Activated CD4-positive, alpha-beta T cell treated with anti-CD3 and anti-CD28 coated beads, Interleukin-2, amount 10 ng/mL, durations not matched to agents 7 days and 5 days (primary cell): ENCODE measurements at places on chromosomes 2 and 18.

GRCh38 chr18:70373042-70373519 lies 84.2 kb downstream of the SOCS6 start:
- DNase-seq, result no peak

DNA sequence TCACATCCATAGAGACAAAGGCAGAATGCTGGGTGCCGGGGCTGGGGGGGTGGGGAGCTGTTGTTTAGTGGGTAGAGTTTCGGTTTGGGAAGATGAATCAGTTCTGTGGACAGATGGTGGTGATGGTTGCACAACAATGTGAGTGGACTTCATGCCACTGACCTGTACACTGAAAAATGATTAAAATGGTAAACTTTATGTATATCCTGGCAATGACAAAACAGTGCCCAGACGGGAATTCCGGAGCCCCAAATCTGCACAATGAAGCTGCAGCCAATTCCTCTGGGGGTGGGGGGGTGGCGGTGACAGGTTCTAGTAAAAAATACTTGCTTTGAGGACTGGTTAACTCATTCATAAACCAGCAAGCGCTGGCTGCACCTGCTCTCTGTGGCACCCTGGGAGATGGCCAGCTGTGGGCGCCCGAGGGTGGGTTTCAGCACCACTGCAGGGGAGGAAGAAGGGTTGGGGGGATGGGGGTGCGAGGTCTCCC lies 81.8 kb upstream of the HPCAL1 start:
- no peak for DNase-seq

- DNase-seq, result no peak
Measured at GRCh38 chr2:170817093-170818035, 677 bp downstream of the GAD1 start.

DNA sequence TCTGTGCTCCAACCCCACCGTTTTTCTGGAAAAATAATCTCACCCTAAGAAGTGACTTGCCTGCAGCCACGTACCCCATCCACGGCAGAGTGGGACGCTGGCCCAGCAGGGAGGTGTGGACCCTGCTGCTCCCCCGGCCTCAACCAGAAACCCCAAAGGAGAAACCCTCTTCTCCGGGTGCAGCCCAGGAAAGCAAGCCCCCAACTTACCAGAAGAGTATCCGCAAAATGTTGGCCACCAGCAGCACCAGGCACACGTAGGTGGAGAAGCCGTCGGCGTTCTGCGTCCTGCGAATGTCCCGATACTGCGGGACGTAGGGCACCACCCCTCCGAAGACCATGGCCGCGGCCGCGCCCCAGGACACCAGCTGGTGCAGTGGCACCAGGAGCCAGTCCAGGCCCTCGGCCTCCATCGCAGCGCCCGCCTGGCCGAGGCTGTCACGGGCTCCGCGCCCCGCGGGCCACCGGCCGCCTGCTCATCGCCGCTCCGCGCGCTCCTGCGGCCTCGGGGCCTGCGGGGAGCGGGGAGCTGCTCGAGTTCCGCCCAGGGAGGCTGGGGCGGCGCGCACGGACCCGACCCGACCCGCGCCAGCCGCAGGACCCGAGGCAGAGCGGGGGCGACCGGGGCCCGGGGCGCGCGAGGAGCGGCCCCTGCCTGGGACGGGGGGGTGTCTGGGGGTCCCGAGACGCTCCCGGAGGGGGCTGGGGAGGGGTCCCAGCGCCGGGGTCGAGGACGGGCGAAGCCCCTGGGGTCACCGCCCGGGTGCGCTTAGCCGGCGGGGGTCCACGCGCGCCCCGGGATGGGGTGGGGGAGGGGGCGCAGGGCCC lies 725 bp downstream of the SLC66A2 start:
- peak; percentile 26 for DNase-seq

GRCh38 chr2:227482638-227483340 lies 10.8 kb downstream of the AGFG1 start:
- DNase-seq, result no peak

DNA sequence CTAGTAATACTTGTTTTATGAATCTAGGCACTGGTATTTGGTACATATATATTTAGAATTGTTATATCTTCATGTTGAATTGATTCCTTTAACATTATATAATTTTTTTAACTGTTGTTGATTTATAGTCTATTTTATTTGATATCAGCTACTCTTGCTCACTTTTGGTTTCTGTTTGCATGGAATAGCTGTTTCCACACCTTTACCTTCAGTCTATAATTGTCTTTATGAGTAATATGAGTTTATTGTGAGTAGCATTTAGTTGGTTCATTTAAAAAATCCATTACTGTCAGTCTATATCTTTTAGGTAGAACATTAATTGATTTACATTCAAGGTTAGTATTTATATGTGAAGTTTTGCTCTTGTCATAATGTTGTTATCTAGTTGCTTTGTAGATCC lies 58.6 kb downstream of the SMCHD1 start:
- no peak for DNase-seq

DNA sequence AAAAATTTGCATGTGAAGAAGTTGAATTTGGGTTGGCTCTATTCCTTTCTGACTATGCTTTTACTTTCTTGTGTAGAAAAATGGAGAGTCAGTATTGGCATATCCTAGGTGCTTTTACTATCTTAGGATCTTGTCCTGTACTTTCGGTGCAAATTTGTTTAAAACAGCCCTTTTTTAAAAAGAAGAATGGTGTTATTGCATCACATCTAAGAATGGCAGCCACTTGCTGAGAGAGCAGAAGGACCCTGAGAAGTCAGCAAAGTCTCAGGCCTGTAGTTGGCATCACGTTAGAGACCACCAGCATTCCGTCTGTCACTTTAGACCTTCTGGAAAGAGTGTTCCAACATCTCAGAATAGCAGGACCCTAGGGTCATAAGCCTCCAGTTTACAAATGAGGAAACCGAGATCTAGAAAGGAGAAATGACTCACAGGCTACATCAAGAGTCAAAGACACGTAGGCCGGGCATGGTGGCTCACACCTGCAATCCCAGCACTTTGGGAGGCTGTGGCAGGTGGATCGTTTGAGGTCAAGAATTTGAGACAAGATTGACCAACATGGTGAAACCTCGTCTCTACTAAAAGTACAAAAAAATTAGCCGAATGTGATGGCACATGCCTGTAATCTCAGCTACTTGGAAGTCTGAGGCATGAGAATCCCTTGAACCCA lies 42.5 kb downstream of the SPATS2L start:
- no peak for DNase-seq

GRCh38 chr2:98540536-98540935 lies 67.8 kb downstream of the COA5 start:
- DNase-seq, result no peak

GRCh38 chr2:130850788-130851623 lies 14.3 kb downstream of the ARHGEF4 start:
- DNase-seq, result no peak

DNA sequence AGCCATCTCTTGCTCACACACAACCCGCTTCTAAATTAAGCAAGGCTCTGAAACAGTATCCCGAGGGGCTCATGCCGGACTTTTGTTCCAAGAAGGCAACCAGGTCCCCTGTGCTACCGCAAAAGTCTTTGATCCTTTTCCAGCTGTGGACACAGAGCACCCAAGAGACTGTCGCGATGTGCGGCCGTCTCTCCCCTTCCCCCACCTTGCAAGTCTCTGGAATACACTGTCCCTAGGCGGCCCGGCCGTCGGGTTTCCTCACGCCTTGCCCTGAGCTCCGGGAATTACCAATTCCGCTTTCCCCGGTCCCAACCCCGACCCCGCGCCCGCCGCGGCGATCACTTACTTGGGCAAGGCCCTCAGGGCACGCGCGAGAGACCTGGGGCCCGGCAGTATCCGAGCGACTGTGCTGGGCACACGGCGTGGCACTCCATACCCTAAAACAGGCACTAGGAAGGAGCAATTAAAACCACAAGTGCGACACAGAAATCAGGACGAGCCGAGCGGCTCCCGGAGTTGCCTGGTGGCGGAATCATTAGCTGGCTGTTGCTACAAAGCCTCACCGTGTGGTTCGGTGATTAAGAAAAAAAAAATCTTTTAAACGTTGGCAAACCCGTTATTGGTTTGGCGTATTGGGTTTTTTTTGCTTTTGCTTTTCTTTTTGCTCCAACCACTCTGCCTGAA lies 2.2 kb upstream of the DLX1 start:
- no peak for DNase-seq

DNA sequence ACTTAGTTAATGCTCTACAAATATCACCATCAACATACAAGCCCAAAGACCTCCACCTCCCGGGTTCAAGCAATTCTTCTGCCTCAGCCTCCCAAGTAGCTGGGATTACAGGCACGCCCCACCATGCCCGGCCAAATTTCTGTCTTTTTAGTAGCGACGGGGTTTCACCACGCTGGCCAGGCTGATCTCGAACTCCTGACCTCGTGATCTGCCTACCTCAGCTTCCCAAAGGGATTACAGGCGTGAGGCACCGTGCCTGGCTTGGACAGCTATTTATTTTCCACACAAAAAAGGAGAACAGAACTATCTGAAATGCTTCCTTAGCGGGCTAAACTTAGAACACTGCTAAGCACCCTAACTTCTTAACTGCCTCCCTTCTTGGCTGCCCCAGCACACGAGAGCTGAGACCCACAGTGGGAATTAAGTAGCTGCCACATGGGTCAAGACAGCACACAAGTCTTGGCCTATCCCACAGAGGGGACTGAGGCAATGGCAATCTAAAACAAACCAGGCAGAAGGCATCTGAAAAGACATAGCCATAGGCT lies 24.8 kb downstream of the CYTIP start:
- DNase-seq, result no peak

DNA sequence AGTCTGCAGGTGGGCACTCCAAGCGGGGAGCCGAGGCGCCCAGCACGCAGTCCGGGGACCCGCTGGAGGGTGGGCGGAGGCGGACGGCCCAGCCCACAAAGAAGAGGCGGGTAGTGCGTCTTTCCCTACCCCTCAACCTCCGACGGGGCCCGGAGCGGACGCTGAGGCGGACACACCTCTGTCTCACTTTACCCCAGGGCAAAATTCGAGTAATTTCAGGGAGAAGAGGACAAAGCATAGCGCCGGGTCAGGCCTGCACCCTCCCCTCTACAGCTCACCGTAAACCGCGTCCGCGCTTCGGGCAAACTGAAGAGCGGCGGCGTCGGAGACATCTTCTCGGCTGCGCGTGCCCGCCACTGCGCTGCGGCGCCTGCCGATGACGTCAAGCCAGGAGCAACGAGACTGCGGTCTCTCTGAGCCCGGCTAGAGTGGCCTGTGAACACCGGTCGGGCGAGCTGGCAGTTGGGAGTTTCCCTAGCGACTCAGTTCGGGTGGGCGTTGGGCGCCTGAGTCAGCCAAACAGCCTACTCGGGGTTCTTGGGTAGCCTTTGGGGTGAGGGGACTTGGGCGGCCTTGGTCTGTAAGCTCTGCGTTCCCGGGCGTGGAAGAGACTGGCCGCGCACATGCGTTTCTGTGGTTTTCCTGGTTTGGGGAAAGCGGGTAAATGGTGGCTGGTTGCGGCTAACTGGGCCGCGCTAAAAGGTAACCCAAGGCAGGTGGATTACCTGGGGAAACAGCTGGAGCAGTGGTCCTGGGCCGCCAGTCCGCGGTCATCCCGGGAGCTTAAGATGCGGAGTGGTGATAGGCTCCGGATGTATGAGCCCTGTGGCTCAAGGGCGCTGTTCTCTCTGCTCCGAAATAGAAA lies at the start of gene THOC1:
Gene THOC1, minus strand, starts transcription at position 360 of the 865 bp plus-strand sequence. Its CDS starts 28 bp downstream, at position 332.
- peak; percentile 94 for DNase-seq

DNA sequence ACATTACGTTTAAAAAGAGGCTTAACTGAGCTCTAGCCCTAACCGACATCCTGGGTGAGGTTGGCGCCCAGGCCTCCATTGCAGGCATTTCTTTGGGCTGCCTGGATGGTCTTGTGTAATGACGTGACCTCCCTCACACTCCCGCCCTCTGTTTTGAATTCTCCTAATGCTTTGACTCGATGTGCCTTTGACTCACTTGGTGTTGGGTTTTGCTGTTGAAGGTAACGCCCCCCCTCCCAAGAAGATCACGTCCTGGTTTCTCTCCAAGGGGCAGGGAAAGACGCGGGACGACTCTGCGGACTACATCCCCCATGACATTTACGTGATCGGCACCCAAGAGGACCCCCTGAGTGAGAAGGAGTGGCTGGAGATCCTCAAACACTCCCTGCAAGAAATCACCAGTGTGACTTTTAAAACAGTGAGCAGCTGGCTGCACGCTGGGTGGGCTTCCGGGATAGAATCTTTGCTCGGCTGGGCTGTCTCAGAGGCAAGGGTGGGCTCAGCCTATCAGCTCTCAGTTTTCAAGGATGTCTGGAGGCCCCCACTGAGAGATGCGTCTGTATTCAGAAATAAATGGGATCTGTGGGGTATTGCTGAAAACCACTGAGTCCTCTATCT lies 87.9 kb upstream of the ATG16L1 start:
- no peak for DNase-seq

- no peak for DNase-seq
Measured at GRCh38 chr2:53750041-53750768, 17.4 kb upstream of the CHAC2 start.

DNA sequence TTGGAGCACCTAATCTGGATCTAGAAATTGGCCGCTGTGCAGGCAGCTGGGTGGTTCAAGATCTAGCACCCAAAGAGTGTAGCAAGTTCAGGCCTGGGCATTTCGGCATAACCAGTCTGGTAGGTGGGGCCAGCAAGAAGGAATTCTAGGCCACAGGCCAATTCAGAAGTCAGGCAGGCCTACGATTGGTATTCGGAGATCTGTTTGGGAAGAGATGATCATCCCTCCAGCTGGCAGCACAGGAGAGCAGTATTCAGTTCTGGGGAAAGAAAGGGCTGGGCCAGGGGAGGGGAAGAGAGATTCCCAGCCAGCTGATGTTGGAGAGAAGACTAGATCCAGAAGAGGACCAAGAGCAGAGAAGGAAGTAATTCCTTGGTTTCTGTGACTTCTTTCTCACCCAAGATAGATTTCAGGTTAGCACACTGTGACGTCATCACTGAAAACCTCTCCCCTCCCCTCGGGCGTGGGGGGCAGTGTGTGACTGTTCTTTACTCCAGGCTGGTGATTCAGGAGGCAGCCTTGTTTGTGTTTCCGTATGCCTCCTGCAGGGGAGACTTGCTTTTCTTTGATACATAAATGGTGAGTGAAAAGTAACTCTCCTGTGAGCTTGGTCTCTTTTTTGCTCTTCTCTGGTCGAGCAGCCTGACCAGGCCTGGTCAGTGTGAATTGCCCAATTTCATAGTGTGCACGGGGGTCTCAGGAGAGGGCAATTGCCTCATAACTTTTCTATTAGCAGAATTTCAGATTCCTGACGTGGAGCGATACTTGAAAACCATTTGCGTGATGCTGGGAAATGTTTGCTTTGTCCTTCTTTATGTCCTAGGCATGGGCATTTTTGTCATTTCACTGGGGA lies 61.1 kb downstream of the MEIS1 start:
- no peak for DNase-seq

GRCh38 chr2:172588931-172589330 lies 33.0 kb downstream of the PDK1 start:
- DNase-seq, result no peak

- DNase-seq, result no peak
Measured at GRCh38 chr2:70651014-70651413, 97.4 kb upstream of the TGFA start.

DNA sequence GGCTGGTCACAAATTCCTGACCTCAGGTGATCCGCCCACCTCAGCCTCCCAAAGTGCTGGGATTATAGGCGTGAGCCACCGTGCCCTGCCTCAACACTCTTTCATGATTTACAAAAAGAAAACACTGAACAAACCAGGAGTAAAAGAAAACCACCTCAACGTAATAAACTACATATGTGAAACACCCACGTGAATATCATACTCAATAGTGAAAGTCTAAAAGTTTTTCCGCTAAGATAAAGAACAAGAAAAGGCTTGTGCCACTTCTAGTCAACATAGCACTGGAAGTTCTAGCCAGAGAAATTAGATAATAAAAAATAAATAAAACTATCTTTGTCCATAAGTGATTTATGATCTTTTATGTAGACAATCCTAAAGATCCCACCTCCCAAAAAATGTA lies 68.5 kb downstream of the ROCK2 start:
- DNase-seq, result no peak
